ENCODE measurements at places on chromosomes 5 and 9.

DNA sequence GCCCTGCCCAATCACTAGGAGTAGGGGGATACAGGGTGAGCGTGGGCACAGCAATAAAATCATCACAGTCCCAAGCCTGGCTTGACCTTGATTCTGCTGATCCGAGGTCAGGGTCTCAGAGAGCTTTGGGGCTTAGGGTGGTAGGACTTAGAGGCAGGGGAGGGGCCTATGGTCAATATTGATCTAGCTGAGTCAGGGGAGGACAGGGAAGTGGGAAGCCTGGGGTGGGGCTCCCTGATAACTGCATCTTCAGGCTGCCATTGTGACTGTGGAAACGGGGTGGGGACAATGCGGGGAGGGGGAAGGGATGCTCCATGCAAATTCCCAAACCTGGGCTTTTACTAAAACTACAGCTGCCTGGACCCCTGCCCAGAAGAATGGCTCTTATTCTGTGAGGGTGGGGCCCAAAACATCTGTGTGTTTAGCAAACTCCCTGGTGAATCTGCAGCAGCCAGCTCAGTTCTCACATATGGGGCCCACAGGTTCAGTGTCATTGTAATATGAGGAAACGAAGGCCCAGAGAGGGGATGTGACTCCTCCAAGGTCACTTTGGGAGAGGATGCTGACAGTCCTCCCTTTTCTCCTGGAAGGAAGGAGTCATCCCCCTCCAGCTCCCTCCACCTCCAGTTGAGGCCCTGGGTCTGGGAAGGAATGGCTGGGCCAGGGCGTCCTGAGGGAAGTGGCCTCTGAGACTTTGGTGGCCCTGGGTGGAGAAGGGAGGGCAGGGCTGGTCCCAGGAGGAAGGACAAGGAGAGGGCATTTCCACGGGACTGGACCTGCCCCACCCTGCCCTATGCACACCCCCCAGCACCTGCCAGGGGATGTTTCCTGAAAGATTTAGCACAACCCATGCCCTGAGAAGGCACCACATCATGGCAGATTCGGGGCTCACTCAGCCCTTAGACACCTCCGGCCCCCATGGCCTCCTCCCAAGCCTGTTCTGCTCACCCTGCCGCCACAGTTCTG lies 26.4 kb downstream of the SLC6A7 start:
- no peak for DNase-seq

- no peak for DNase-seq
Measured at GRCh38 chr9:127876764-127877562, 512 bp downstream of the AK1 start.

DNA sequence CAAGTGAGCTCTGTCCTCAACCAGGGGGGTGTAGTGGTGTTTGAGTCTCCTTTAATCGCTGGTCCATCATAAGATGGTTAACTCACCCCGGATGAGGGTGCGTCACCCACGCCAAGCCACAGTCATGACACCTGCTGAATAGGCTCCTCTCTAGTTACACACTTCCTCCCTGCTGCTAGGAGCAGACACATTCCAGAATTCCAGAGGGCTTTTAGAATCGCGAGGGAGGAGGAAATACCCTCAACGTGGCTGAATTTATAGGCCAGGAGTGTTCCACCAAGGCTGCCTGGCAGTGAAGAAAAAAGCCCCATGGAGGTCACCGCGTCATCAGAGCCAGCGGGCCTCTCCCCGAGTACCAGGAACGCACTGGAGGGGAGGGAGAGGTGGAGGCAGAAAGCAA lies 5.1 kb downstream of the GLRX start:
- peak; percentile 35 for DNase-seq

- DNase-seq, result peak; percentile 56
Measured at GRCh38 chr9:137064027-137064879, 6.1 kb downstream of the SAPCD2 start.
